ENCODE measurements at places on chromosomes 4 and X. TPM values are rescaled to one million over a fixed set of nuclear protein-coding genes. Genes with fewer than 3 reads are reported as not detected.
A peak's percentile ranks its signal among the peaks of the same experiment; 100 is the strongest.

SMPX gene
- not detected for total RNA-seq

GPRASP2 gene
- total RNA-seq = 0.16 TPM

CNKSR2 gene
- 7.1 TPM for total RNA-seq

FRAS1 gene
- total RNA-seq = not detected

GRCh38 chrX:97326456-97326855, 442.7 kb downstream of the RPA4 start:
- no peak for DNase-seq

DNA sequence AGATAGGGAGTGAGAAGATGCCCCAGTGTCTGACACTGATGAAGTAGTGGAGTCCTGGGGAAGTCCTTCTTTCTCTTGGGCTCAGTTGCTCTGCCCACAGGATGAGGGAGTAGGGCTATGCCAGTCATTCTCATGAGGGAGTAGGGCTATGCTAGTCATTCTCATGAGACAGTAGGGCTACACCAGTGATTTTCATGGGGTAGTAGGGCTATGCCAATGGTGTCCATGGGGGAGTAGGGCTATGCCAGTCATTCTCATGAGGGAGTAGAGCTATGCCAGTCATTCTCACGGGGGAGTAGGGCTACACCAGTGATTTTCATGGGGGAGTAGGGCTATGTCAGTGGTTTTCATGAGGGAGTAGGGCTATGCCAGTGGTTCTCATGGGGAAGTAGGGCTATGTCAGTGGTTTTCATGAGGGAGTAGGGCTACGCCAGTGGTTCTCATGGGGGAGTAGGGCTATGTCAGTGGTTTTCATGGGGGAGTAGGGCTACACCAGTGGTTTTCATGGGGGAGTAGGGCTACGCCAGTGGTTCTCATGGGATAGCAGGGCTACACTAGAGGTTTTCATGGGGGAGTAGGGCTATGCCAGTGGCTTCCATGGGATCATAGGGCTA, 43.3 kb upstream of the SOD3 start:
- DNase-seq = no peak

- DNase-seq = no peak
Measured at GRCh38 chr4:170234800-170235199, 145.0 kb upstream of the AADAT start.

GRCh38 chr4:96260064-96260682, 420.3 kb downstream of the PDHA2 start:
- DNase-seq = no peak

- DNase-seq = no peak
Measured at GRCh38 chrX:96692890-96693289, 8.2 kb downstream of the DIAPH2 start.

DNA sequence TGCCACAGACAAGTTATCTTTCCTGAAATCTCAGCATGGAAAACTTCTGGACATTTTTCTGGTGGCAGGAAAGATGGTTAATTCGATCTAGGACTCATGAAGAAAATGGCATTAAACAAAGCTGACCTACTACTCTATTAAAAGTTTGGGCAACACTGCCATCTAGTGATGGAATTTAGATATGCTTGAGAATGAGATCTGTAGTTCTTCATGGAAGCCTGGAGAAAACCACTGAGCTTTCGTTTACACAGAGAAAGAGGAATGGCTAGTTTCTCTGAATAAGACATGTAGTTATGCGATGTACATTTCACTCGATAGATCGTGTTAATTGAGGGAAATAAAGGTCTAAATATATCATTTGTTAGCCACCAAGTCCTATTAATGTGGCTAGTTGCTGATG, 51.7 kb upstream of the CHRDL1 start:
- peak; percentile 70 for DNase-seq

DNA sequence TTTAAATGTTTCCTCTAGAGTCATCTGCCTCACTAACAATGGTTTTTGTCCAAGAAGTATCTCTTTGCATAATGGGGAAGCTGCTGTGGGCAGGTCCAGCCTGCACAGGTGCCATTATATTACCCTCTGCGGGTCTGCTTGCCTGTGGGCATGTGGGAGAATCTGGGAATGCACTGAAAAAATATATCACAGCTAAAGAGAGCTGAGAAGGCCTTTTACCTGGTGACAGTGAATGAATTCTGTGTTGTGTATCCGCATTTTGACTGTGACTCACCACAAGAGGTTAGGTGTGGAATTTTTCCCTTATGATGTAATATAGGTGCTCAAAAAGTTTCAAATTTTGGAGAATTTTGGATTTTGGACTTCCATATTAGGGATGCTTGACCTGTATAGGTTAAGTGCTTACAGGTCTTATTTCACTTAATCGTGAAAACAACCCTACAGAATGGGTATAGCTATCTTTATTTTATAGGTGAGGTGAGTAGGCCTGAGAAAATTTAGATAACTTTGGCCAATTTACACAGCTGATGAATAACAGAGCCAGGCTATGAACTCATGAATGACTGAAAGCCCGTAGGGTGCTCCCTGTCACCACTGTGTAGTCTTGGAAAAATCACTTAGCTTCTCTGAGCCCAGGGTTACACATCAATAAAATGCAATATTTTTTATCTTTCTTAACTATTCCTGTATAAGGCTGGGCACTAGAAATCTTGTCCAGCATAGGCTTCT, 198.0 kb upstream of the EPHA5 start:
- no peak for DNase-seq

GRCh38 chrX:149124526-149125108, 380.5 kb downstream of the IDS start:
- no peak for DNase-seq

DNA sequence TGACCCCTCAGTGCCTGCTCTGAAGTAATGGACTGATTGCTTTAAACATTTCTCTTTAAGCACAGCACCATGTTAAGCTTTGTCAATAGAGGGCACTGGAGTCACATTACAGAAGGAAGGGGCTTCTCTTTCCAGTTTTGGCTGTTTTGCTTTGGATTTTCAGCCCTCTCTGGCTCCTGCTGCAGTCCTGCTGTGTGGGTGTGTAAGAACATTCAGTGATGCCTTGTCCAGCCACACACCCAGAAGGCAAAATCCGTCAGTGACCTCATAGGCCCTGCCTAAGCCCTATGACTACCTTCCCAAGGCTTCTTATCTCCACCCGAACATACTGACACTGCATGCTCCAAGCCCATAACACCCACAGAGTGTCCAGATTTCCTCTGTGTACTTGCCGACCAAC, 215.3 kb upstream of the CTSO start:
- no peak for DNase-seq

GRCh38 chr4:186698525-186698924, 25.1 kb downstream of the FAT1 start:
- no peak for DNase-seq
